ENCODE measurements at places on chromosomes 1 and 21.

GRCh38 chr21:38440746-38441145, 57.5 kb downstream of the ERG start:
- DNase-seq = no peak

GRCh38 chr1:179042087-179042486, 16.4 kb downstream of the FAM20B start:
- DNase-seq = no peak

DNA sequence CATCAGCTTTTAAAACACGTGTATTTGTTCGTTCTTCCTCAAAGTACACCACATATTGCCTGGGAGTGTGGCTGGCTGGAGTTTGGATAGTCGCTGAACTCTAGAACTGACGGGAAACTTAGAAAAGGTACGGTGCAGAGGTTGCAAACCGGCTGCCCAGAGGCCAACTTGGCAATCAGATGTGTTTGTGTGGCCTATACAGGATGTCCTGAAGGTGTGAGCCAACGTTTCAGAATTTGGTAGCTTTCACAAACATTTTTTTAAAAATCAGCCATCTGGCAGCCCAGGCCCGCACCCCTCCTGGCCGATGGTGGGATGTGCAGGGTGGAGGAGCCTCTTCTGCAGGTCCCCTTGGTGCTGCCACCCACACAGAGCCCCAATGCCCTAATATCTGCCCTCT, 73.6 kb upstream of the SLC25A33 start:
- DNase-seq = no peak

DNA sequence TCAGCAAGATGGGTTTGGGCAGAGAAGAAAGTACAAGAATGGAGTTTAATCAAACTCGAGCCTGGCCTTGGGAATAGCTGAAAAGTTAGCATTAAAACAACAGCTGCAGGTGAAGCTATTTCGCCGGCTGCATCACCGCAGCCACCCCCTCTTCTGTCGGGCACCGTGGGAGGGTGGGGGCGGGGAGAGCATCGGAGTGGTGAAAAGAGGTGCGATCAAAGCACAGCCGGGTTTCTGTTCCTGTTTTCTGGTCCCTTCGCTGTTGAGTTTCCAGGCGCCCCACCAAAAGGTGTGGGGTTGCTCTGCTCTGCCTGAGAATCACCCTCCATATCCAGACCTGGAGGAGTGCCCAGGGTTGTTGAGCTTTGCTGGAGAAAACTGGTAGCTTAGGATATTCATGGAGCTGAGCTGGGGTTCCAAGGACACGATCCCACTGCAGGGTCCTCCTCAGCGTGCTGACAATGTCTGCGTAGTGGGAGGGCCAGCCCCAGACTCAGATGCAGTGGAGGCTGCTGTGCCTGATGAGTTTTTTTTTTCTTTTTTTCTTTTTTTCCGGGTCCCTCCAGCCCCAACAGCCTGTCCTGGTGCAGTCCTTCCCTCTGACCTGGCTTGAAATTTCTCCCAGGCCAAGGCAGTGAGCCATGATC, 127.5 kb upstream of the C1orf174 start:
- no peak for DNase-seq

GRCh38 chr1:22208268-22208972, 65.5 kb upstream of the WNT4 start:
- DNase-seq = no peak

Data from activated naive CD4-positive, alpha-beta T cell (primary cell).